ENCODE measurements at places on chromosomes 7 and 10.

DNA sequence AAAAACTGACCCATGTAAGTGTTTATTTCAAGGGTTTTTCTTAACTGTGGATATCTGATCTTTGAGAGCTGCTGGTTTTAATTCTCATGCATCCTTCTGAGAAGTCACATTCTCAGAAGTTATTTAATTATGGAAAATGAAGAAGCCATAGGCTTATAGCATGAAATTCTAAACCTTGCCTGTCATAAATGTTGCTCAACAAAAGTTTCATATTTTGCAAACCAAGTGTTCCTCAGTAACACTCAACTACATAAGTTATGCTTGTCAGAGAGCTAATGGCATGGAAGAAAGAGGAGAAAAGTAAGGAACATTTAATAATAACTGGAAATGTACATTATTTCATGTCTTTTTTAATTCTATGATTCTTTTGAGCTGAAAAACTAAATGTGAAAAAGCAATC lies 78.6 kb upstream of the MPP7 start:
- DNase-seq = no peak

GRCh38 chr10:117360016-117360415 lies 15.2 kb downstream of the PDZD8 start:
- DNase-seq = peak; percentile 49

DNA sequence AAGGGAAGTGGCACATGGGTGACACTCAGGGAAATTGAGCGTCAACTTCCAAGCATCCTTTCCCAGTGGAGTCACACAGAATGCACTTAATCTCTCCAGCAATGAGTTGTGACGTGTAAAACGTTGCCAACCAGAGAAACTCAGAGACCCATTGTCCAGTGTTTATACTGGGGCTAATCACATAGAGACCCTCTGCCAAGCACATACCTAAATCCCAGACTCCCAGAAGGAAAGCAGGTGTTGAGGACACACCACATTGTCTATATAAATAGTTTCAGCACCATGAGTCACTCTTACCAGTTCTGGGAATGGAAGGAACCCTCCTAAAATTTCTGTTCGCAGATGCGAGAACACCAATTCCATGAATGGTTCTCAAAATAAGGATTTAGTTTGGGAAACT lies 76.4 kb upstream of the BET1 start:
- no peak for DNase-seq

- no peak for DNase-seq
These were observed 25.4 kb downstream of the HECW1 start for GRCh38 chr7:43137811-43138210.

GRCh38 chr10:63628526-63629362 lies 107.5 kb downstream of the REEP3 start:
- peak; percentile 60 for DNase-seq

DNA sequence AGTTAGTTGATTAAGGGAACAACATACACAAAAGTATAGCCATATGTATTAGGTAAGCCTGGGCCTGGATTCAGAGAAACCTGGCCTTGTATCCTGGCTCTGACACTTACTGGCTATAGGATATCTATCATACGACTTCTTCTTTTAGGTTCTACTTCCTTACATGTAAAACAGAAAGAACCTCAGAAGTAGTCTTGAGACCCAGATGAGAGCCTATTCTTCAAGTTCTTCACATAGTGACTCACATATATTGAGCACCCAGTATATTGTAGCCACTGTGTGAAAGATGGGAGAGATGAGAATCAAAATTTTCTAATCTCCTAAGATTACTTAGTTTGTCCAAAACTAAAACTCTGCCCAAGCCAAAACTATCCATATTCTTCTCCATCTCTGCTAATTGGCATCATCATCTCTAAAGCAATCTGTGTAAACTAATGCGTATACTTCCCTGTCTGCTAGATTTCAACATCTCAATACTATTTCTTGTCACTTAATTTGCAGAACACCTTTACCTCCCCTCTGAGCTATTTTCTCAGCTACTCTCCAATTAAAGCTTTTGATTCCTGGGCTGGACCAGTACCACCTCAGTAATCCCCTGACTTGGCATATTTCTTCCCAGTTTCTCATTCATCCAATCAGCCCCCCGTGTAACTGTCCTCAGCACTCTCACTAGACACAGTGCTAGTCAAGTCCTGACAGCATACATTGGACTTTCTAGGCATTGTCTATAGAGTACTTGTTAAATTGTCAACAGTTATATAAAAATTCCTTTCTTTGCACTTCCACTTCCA lies 53.5 kb upstream of the MET start:
- no peak for DNase-seq

- DNase-seq = no peak
These were observed 64.4 kb downstream of the PIP4K2A start for GRCh38 chr10:22649994-22650393.

DNA sequence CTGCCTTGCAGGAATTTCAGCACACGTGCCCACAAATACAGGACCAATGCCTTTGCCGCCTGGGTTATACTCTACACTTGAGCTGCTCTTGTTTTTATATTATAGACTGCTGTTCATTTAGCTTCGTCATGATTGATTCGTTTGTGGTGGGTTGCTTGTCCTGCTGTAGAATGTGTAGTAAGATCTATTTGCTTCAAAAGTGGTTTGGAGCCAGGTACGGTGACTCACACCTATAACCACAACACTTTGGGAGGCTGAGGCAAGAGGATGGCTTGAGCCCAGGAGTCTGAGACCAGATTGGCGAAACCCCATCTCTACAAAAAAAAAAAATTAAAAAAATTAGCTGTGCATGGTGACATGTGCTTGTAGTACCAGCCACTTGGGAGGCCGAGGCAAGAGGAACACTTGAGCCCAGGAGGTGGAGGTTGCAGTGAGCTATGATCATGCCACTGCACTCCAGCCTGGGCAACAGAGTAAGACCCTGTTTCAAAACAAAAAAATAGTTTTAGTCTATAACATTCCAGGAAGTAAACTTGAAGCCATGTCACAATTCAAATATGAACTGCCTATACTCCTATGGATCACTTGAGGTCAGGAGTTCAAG lies 9.0 kb upstream of the RHBDD2 start:
- no peak for DNase-seq

DNA sequence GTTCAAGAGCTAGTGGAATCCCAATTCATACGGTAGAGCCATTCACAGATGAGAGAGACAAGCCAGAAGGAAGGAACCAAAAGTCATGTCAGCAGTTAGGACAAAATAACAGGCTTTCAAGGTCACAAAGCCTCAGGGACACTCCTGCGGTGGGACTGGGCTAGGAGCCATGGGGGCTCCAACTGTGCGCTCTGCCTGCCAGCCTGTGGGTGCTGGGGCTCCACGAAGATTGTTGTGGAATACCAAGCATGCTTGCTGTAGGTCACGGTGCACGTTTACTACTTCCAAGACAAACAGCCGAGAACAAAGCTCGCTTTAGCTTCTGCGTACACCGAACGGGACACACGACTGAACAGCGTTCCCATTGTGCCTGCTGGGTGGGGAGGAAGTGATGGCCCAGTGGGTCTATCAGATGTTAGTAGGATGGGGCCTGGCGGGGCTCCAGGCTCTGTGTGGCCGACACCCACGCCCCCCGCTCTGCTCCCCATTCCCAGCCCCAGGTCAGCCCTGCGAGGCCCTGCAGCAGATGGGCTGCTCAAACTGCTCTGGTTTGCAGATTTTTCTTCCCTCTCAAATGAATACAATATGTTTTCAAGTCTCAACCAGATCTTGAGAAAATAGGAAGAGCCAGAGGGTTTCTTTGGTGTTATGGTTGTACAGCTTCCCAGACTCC lies 158.9 kb downstream of the EGFR start:
- no peak for DNase-seq

DNA sequence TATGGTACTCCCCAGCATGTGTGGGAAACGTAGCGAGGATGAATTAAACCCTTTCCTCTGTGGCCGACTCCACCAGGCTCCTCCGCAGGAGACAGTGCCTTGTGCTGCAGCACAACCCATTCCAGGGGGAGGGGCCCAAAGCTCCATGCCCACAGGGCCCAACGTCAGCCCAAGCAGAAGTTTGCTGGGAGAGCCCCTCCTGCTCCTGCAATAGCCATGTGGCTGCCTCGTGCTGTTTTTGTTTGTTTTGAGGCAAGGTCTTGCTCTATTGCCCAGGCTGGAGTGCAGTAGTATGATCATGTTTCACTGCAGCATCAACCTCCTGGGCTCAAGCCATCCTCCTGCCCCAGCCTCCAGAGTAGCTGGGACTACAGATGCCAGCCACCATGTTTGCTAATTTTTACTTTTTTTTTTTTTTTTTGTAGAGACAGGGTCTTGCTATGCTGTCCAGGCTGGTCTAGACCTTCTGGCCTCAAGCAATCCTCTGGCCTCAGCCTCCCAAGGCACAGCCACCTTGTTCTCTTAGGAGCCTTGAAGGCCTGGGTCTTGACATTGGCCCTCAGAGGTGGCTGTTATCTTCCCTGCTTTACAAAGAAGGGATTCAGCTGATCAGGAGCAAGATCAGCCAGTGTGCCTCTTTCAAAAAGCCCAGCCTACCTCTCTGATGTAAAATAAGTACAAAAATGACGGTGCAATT lies 102.8 kb downstream of the DYNC2I1 start:
- no peak for DNase-seq

DNA sequence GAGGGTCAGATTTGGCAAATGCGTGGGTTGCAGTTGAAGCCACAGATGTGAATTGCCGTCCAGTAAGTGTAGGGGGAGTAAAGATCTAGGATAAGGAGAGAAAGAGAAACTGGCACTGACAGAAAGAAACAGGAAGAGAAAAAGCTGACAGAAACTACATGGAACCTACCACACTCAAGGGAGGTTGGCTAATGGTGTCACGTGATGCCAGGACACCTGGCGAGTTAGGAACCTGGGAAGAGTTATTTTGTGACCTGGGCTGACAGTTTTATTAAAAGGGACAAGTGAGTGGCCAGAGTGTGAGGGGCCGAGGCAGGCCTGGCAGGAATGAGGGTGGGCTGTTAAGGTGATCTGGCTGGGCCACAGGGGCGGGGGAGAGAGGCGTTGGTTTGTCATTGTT lies 188.7 kb downstream of the ADARB2 start:
- no peak for DNase-seq

DNA sequence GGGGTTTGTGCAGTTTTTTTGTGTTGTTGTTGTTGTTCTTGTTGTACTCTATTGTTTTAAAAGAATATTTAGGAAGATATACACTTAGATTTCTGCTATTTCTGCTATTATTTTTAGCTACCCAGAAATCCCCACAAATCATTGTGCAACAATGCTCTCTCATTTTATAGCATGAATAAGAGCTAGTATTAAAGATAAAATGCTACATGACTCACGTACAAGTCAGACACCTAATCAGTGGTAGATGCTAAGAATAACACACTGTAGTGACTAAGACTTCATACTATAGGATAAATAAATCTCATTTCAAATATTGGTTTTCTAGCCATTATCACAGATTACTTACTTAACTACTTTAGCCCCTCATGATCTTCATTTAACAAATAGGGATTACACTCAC lies 920.5 kb downstream of the KCNMA1 start:
- peak; percentile 77 for DNase-seq

DNA sequence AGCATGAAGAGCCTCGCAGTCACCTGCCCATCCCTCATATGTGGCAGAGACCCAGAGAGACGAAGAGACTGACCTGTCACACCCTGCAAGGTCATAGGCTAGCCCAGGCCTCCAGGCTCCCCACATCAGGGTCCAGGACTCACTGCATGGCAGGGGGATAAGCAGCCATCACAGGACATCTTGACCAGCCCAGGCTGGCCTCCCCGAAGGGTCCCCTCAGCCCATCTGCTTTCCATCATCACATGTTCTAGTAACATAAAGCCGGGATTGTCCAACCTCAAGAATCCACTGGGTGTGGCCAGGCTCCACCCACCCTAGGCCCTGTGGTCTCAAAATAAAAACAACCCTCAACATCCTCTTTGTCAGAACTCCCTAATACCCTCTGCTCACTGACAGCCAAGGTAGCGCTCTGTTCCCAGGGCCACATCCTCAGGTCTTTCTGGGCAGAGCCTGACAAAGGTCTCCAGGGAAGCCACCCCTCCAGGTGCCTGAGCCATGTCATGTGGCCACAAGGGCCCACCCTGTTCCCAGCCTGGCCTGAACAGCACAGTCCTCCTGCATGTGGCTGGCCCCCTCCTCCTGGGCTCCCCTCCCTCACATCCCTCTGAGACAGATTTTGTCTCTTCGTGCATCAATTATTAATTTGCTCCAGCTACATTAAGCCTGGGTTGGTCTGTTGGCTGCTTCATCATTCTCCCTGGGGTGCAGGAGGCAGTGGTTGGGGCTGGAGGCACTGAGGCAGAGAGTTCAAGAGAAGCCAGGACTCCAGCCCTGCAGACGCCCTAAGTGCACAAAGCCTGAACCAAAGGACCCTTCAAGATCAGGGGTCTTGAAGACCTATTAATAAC lies 131.8 kb upstream of the UNC5B start:
- DNase-seq = no peak

DNA sequence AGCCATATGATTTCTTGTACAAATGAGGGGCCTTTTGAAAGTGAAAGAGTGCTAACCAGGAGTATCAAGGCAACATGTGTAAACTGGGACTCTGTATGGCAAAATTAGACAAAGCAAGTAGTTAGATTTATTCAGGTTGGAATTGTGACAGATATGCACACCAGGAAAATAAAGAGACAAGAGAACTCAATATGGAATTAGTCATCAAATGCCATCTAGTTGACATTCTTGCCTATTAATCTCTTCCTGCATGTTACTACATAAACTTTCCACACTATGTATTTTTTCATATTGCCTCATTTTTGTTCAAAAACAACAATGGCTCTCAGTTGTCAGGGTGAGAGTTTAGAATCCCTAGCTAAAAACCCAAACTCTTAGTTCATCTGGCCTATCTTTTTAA lies 799.0 kb downstream of the NRG3 start:
- DNase-seq = no peak

GRCh38 chr10:45561952-45562351 lies 110.6 kb downstream of the ZFAND4 start:
- no peak for DNase-seq

DNA sequence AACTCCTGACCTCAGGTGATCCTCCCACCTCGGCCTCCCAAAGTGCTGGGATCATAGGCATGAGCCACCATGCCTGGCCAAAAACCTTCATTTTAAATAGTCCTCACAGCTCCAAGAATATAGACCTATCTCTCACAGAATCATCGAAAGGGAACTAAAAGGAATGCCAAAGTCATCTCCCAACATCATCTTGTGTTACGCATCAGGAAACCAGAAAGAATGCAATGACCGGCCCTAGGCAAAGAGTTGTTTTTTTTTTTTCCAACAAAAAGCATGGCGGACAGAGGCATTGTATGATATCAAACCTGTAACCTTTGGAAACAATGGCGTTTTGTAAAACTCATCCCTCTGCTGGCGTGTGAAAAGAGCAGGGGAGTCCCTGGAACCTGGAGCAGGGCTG lies 73.2 kb downstream of the FAM107B start:
- DNase-seq = no peak

DNA sequence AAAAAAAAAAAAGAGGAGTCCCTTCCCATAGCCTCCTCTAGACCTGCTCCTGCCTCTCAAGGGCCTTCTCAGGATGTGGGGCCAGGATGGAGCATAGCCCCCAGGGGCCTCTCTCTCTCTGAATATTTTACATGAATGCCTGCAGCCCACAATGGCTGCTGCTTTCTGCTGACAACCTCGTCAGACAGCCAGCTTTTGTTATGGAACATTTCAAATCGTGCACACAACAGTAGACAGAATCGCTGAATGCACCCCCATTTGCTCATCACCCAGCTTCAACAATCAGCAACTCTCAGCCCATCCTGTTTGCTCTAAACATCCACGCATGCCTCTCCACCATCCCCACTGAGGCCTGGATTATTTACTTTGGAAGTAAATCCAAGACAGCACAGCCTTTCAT lies 5.4 kb downstream of the PLAC9 start:
- no peak for DNase-seq
